Activated CD4-positive, alpha-beta memory T cell treated with anti-CD3 and anti-CD28 coated beads, Interleukin-2, amount 10 ng/mL, durations not matched to agents 7 days and 5 days (primary cell): ENCODE measurements at places on chromosomes 5 and 9.

DNA sequence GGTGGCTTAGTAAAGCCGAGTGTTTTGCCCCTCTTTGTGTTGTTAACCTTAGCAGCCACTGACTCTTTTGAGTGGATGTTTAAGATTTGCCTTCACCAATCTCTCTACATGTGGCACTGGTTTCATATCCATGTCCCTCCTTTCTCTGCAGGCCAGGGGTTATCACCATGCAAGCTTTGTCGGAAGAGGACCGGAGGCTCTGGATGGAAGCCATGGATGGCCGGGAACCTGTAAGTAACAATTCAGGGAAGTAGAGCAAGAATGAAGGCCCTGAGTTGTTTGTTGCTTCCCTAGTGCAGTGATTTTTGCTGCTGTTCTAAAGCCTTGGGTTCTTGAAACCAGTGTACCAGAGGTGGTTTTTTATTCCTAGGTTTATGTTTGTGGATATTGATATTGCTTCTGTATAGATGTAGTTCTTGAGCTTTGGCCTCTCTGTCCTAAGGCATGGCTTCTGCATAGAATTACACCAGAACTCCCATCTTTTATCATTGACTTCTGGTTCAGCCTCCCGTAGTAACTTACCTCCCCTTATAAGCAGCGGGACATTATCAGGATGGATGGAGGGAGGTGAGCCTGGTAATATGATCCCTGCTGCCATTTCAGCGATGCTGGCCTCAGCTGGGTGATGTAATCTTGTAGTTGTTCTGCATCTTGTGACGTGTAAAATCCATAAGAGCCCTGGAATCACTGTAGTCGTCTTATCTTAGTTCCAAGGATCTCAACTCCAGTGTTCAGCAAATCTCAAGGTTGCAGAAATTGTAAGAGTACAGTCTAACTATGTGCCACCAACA is 161.9 kb downstream of the ARHGAP26 start:
- DNase-seq = no peak

GRCh38 chr5:127941646-127942045 is 141.9 kb upstream of the SLC12A2 start:
- no peak for DNase-seq

- DNase-seq = no peak
Measured at GRCh38 chr5:109998726-109999125, 309.0 kb downstream of the MAN2A1 start.

DNA sequence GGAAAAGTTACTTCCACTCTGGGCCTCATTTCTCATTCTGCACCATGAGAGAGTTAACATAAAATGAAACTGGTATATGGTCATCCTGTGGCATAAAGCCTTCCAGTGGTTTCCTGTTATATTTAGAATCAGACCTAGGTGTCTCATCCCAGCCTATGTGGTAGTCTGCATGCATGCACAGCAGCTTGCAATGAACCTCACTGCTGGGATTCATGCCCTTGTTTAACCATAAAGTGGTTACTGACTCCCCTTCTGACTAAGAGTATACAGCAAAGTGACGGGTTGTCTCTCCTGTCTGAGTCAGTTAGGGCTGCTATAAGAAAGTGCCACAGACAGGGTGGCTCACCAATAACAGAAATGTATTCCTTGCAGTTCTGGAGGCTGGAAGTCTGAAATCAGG is 14.7 kb upstream of the TDRD7 start:
- DNase-seq = peak; percentile 65

GRCh38 chr9:89254058-89254772 is 56.8 kb upstream of the CKS2 start:
- no peak for DNase-seq

- no peak for DNase-seq
Measured at GRCh38 chr5:52356311-52356918, 431.3 kb upstream of the ITGA1 start.

- DNase-seq = no peak
Measured at GRCh38 chr9:120486347-120486746, 93.6 kb downstream of the CDK5RAP2 start.

DNA sequence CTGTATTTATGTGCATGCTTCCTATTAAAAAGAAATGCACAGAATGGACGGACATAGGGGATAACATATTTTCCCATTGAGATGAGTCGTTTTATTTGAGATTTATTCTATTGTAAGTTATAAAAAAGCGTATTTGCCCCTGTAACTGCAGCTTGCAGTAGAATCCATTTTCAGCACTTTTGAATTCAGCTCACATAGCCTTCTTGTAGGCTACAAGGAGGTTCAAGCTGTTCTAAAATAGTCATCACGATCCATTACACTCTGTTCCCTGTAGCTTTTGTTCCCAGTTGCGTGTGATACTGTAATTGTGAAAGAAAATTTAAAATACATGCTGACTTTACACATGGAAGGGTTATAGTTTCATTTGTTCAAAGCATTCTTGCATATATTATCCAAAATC is 40.9 kb upstream of the POC5 start:
- no peak for DNase-seq

DNA sequence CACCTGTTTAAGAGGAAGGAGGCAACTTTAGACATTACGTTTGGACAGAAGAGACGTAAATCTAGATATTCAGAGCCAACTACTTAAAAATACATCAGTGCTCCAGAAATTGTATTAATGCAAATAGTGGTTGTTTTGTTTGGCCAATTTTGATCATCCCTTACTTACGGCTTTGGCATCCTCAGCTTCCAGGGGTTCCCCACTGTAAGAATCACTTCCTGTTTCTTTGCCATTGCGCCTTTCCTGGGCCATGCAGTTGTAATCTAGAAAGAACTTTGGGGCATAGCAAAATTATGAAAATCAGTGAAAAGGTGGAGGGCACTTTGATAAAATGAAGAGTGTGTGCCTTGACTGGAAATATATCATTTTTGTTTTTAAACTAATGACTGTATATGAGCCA is 537.2 kb upstream of the TLE4 start:
- no peak for DNase-seq
